ENCODE measurements at places on chromosomes 1 and 21. TPM values are rescaled to one million over a fixed set of nuclear protein-coding genes. Genes with fewer than 3 reads are reported as not detected.

DNA sequence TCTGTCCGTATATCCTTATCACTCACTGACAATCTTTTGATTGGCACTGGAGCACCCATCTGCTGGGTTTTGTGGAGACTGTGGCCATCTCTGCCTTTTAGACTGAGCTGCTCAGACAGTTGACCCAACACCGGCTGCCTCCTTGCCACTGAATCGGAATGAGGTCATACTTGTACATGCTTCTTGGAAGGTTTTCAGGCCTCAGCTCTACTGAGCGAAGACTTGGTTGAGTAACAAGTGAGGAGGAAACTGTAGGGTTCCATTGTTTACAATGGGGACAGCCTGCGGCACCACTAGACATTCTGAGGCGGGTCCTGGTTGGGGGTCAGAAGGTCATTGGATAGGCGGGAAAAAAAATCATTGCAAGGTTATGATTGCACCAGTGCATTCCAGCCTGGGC, 320.3 kb downstream of the KIF26B start:
- DNase-seq, result no peak

DNA sequence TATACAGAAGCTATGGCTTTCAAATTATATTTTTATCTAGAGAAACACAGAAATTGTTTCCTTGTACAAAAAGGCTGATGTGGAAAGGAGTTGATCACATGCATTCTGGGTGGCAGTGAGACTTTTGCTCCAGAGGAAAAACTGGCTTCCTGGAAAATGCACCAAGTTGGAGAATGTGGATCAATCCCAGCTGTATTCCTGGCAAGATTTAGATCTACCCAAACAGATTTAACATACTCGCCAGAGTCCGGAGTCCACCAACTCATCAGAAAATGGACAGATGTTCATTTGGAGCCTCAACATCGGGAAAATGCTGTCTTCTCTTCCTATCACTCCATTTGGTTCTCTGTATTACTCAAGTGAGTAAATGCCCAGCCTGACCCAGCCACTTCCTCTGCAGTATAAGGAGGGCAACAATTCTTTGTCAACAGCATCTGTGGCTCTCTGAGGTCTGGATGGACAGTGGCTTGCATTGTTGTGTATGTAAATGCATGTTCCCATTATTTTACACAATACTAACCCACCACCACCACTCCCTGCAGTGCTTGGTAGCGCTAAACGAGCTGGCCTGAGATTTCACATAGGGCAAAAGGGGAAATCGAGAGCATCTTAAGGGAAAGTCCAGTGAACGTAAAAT, 226.2 kb upstream of the IRF2BP2 start:
- DNase-seq, result no peak

DNA sequence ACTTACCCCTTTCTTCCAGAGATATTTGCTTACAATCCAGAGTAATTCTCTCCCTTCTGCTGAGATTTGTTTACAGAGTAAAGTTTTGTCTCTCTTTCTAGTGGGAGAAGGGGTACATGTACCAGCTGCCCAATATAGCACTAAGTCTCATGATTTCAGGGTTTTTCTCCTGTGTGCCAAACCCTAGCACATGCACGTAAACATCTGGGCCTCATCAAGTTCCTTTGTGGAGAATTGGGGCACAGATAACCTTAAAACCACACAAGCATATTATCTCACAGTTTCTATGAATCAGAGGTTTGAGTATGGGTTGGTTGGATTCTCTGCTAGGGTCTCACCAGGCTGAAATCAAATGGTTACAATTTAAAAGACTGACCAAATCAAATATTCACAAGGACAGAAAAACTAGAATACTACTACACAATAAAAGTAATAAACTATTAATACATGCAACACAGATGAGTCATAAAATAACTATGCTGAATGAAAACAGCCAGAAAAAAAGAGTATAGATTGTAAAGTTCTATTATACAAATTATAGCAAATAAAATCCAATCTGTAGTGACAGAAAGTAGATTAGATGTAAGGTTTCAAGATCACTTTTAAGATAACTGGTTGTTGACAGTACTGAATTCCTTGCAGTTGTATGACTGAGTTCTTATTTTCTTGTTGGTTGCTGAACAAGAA, 347.4 kb upstream of the PTBP2 start:
- DNase-seq, result no peak

GRCh38 chr21:27261676-27262075, 294.8 kb upstream of the ADAMTS5 start:
- no peak for DNase-seq

GRCh38 chr1:150798525-150798924, 9.5 kb downstream of the CTSK start:
- peak; percentile 70 for DNase-seq

DNA sequence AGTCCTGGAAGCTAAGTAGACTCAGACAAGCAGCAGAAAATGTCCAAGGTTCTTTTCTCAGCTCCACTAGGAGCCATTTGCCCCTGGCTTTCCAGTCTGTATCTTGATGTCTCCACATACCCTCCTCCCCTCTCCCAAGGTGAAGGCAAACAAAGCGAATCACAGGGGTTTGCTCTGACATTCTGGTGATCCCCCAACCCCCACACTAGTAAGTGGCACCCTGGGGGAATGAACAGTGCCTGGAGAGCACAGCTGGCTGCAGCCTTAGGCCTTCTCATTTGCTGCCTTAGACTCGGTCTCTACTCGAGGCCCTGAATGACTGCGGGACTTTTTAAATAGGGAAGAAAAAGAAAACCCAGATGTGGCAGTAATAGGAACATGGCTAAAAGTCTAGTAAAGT, 15.3 kb downstream of the ERI3 start:
- DNase-seq, result no peak

- peak; percentile 92 for DNase-seq
Observed at GRCh38 chr1:147723691-147724323, 36.6 kb downstream of the GJA5 start.

- peak; percentile 14 for DNase-seq
Observed at GRCh38 chr1:157272729-157273524, 134.7 kb upstream of the ETV3 start.

GRCh38 chr1:113870778-113871177, 734 bp downstream of the PTPN22 start:
- no peak for DNase-seq

DNA sequence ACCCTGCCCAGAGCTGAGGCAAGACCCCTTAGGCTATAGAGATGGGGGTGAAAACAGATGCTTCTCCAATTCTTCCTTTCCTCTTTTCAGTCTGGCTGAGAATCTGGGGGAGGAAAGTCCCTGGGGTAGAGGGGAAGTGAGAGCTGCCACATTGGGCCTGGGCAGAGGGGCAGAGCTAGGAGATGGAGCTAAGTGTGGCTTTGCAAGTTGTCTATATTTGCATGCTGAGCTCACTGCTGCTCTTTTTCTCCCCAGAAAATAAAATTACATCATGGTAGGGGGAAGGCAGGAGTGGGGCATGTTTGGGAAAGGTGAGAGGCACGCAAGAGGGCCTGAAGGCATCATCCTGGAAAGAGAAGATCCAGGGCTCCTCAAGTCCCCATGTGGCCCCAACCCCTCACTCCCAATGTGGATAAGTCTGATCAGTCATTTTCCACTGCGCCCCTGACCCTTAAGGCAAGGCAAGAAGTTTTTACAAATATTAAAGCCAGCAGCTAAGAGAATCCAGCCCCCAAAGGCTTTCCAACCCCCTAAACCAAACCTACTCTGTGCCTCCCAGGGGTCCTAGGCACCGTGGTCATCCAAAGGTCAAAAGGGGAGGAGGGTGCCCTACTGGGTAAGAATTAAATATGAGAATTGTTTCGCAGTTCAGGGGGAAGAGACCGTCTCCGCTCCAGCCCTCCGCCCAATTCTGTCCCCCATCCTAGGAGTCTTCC, 500 bp upstream of the PEA15 start:
- no peak for DNase-seq

- no peak for DNase-seq
Observed at GRCh38 chr1:222898191-222898527, 83.3 kb downstream of the DISP1 start.

- peak; percentile 20 for DNase-seq
Observed at GRCh38 chr1:230163205-230163604, 96.2 kb downstream of the GALNT2 start.

DNA sequence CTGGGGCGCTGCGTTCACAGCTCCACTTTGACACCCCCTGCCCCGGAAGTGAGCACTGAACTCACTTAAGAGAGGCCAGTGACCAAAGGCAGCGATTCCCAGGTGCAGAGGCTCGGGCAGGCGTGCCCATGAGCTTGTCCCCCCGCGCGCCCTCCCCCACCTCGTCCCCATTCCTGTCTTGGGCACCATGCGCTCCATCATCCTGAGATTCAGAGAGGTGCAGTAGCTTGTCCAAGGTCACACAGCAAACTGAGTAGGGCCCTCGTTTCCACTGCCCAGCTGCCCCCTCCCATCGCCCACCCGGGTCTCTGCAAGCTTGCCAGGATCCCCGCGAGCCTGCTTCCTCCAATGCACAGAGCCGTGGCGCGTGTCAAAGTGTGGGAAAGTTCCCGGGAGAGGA, 68.0 kb downstream of the SYT2 start:
- no peak for DNase-seq

- peak; percentile 55 for DNase-seq
Observed at GRCh38 chr1:42952303-42953001, 6.2 kb downstream of the SLC2A1 start.

DNA sequence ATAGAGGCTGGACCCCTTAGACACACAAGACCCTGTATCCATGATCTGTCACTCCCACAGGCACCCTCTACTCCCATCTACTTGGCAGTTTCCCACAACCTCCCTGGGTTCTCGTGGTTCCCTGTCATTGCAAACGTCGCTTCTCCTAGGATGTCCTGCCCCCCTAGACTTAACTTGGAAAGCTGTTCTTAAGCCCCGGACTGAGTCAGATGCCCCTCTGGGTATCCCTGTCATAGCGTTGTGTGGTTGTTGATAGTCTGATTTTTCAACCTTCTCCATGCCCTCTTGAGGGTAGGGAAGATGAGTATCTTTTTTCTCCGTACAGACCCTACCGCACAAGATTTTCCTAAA, 11.8 kb downstream of the RCC1 start:
- peak; percentile 73 for DNase-seq

- DNase-seq, result no peak
Observed at GRCh38 chr1:15994081-15994480, 10.0 kb upstream of the SRARP start.

DNA sequence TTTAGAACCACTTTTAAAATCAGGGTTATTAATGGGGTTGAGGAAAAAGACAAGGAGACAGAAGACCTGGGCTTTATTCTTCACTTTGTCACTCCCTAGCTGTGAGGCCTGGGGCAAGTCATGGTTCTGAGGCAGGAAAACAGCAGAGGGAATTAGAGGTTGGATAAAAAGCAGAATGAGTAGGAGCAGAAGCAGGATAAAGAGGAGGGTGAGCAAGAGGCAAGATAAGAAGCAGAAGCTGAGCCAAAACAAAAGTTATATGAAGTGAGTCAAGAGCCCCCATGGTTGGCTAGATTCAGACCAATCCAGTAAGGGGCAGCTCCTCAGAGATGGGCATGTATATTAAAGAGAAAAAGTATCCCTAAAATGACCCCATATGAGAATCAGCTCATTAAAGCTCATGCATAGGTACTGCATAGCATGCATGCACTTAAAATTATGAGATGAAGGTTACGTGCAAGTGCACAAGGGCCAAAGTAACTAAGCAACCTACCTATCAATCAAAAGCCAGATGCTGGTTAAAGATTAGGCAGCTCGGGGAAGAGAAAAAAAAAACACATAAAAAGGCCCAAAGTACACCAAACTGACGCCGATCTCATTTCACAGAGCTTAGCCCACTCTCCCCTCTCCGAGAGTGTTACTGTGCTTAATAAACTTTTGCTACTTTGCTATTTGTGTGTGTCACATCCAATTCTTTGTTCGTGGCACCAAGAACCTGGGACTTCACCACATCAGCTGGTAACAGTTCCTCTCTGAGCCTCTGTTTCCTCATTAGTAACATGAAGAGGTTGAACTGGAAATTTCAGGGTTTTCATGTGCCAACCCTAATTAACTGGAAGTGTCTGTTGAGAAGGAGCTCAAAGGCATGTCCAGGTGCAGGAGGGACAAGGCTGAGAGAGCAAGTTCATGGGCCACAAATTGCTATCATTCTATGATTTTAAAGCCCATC, 2.2 kb downstream of the AVPR1B start:
- DNase-seq, result no peak

DNA sequence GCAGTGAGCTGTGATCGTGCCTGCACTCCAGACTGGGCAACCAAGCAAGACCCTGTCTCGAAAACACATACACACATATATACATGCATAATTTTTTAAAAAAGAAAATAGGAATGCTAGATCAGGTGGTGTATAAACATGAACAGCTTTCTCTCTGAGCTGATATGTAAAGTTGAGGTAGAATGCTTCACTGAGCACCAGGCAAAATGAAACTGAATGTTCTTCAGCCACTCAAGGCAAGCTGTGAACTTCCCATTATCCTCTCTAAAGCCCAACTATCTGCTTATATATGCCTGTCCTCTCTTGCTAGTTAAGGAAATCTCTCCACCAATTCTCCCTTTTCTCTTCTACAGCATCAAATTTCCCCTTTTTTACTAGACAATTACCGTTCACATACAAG, 93.0 kb downstream of the NUF2 start:
- DNase-seq, result no peak

- DNase-seq, result no peak
Observed at GRCh38 chr1:20178634-20179370, 7.1 kb upstream of the UBXN10 start.

- no peak for DNase-seq
Observed at GRCh38 chr1:99768104-99768503, 1.7 kb upstream of the FRRS1 start.

DNA sequence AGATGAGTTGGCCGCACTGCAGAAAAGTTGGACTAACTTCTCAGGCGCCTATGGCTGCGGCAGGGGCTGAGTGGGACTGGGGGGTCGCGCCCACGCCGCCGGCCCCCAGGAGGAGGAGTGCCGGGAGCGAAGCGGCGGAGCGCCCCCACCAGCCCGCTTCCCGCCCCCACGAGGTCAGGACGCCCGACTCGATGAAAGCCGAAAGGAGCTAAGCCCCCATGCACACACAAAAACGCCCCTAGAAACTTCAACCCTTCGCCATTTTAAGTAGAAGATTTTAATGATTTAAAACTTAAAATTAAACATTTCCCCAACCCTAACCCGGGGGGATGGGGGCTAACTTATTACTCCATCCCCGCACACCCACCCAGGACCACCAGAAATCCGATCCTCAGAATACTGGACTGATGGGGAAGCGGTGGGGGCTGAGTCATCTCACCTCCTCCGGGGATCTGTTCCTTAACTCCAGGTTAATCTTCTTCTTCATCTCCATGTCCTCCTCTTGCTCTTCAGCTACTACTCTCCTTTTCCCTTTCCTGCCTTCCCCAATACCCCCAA, 539 bp downstream of the ANP32E start:
- no peak for DNase-seq

- no peak for DNase-seq
Observed at GRCh38 chr1:82391712-82392111, 591.0 kb downstream of the ADGRL2 start.

The SGIP1 gene
- total RNA-seq, result 4.4 TPM

The KCNA3 gene
- 0.20 TPM for total RNA-seq

The LCE1F gene
- not detected for total RNA-seq

The FAM72B gene
- 8.0 TPM for total RNA-seq

The ANKRD34A gene
- 2.7 TPM for total RNA-seq

The HHIPL2 gene
- 1.6 TPM for total RNA-seq

The S100A14 gene
- 53.8 TPM for total RNA-seq

The ASPM gene
- total RNA-seq, result 12.0 TPM

The TMEM82 gene
- total RNA-seq, result 4.7 TPM

The NCDN gene
- 32.4 TPM for total RNA-seq

Data from endodermal cell (in vitro differentiated cells).